Choroid plexus epithelial cell (primary cell): ENCODE measurements at places on chromosomes 6 and 20.
A peak's percentile ranks its signal among the peaks of the same experiment; 100 is the strongest.

GRCh38 chr6:160089534-160089897 is 32.1 kb upstream of the SLC22A1 start:
- DNase-seq: no peak

GRCh38 chr6:115817161-115817560 is 243.5 kb downstream of the FRK start:
- no peak for DNase-seq

- DNase-seq: no peak
These were observed 266.8 kb downstream of the EPM2A start for GRCh38 chr6:145468534-145468933.

DNA sequence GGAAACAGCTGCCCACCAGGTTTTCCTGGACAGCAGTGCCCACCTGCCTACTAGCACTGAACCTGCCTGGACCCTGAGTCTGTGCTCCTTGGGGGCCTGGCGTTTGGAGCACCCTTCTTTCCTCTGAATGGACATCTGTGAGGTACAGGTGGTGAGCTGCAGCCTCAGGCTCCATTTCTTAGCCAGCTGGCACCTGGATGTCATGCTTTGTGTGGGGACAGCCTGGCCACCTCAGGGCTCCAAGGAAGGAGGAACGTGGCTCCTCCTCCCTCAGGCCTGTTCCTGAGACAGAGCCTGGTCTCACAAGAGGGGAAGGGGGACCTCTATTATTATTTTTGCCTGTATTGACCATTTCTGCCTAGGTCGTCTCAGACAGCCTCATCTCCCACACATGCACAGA is 8.1 kb downstream of the TMEM151B start:
- no peak for DNase-seq

- no peak for DNase-seq
These were observed 49.7 kb downstream of the SLC22A23 start for GRCh38 chr6:3406891-3407809.

- DNase-seq: peak; percentile 78
These were observed 134.7 kb upstream of the RNF24 start for GRCh38 chr20:4150070-4150441.

DNA sequence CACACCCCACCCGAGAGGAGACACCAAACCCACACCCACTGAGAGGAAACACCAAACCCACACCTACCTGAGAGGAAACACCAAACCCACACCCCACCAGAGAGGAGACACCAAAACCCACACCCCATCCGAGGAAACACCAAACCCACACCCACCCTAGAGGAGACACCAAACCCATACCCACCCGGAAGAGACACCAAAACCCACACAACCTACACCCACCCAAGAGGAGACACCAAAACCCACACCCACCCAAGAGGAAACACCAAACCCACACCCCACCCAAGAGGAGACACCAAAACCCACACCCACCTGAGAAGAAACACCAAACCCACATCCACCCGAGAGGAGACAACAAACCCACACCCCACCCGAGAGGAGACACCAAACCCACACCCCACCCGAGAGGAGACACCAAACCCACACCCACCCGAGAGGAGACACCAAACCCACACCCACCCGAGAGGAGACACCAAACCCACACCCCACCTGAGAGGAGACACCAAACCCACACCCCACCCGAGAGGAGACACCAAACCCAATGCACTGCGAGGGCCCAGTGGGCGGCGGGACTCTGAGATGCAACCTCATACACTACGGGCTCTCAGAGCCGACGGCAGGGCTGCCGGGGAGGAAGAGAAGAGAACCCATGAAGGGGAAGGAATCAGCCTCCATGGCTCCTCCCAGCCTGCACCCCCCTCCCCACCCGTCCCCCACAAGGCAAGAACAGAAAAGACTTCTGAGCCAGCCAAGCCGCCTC is 83.3 kb downstream of the TAF4 start:
- no peak for DNase-seq

DNA sequence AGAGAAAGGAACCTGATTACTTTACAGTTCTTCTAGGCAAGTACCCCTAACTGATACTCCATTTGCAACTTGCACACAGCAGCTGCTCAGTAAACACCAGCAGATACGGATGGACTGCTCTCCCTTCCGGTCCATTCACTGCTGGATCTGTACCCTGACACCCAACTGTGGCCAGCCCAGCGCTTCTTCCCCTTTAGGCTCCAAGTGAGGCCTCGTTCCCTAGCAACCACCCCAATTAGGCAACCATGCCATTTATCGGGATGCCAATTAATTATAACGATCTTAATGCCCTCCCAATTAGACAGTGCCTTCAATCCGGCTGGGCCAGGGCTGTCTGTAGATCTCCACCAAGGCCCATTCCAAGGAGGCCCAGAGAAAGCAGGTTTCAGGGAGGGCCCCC is 3.2 kb downstream of the SULF2 start:
- DNase-seq: no peak

DNA sequence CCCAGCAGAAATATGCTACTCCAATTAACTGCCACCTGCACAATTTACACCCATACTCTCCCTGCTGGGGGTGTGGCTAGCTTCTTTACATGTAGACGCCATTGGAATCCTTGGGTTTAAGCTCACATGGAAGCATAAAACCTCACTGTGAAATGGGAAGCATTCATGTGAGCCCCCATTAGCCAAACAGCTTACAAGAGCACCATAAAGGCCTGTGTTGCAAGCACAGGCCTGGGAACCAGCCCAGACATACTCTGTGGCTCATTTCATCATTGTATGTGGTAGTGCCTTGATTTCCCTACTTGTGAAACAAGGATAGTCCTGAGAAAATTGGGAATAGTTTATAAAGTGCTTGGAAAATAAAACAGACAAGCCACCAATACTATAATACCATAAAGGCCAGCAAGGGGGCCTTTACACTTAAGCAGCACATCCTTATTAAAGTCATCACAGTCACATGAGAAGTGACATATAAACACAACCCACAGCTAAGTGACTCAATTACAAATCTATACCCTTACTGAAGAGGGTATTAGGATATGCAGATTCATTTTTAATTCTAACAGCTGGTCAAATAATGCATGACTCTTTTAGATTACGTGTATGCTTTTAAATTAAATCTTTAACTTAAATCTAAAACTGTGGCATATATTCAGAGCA is 6.8 kb downstream of the ADNP start:
- DNase-seq: peak; percentile 37

DNA sequence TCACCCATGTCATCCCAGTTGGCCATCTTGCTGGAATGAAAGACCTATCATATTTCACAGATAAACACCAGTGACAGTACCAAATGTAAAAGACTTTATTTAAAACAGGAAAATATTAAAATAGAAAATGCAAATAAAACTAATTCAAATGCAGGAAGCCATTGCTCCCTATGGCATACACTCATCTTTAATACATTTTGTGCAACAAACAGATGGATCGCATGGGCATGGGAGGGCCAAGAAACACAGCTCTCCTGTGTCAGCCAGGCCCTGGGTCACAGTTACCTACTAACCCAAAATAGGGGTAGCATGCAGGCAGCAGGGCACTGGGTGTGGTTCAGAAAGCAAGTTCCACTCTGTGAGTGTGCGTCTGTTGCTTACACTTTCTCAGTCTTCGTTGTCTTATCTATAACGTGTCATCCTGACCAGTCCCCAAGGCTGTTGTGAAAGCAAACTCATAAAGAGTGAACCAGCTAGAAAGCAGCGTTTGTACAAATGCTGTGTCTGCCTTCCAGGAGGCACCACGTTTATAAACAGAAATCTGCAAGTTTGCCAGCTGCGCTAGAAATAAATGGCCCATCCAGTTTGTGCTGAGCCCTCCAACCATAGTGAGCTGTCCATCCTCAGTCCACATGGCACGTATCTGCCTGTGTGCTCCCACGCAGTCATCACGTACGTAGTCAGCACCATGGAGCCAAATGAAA is 180.5 kb downstream of the SYNDIG1 start:
- no peak for DNase-seq

GRCh38 chr20:58149437-58150091 is 78.9 kb downstream of the ANKRD60 start:
- DNase-seq: no peak

DNA sequence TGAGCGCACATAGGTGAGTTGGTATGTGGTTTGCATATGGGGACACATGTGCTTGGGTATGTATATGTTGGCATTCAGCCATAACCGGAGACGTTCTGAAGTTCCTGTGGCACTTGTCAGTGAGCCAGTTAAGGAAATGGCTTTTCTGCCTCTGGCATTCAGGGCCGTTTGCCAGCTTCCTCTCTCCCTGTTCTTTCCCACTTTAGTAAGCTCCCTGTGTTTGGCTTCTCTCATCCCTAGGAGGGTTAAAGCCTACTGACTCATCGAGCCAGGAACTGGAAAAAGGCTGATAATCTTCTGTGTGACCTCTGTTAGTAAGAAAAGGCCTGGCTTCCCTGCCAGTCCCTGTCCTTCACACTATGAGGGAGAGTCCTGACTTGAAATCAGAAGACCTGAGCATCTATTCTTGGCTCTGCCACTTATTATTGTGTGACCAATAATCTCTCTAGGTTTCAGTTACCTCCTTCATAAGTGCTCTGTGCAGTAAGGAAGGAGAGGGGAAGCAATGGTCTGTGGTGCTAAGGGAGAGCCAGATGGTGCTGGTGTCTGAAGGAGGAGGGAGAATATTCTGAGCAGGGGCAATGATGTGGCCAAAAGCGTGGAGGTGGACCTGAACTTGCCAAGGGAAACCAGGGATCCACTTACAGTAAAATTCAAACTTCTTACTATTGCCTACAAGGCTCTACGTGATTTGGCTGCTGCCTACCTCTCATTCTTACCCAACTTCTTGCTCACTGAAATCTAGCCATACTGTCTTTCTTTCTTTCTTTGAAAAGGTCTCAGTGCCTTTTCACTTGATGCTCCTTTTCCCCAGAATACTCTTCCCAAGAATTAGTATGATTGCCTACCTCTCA is 31.4 kb downstream of the ACSS2 start:
- peak; percentile 54 for DNase-seq

DNA sequence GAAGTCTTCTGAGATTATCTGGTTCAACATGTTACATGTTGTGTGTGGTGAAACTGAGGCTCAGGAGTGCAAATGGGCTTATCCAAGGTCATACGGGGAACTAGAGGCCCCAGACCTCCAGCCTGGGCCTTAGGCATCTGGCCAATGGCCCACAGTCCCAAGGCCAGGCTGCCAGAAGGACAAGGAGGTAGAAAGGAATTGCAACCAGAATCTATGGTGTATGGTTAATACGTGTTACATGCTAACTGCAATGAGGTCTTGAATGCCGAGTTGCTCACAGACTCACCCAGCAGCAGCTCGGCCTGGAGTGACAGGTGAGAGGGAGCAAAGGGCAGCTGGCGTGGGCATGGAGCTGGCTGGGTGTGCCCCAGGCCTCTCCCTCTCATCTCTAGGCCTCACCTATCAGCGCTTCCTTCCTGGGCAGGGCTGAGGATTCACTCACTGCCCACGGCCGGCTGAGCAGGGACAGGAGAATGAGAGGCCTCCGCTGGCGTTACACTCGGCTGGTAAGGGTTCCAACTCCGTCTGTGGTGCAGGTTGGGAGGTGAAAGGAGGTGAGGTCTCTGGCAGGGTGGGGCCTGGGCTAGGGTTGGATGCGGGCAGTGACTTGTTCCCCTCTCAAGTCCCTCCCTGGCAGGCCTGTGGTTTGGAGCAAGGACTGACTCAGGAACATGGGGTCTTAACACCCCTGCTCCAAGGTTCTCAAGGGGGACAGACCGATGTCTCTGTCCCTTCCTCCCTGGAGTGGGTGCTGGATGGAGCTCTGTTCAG is at the start of gene TLDC2:
Gene TLDC2, plus strand, starts transcription at position 437 of the 771 bp plus-strand sequence. Its CDS starts 37 bp downstream, at position 474.
- no peak for DNase-seq

GRCh38 chr6:83125425-83125824 is 58.0 kb downstream of the DOP1A start:
- DNase-seq: no peak

DNA sequence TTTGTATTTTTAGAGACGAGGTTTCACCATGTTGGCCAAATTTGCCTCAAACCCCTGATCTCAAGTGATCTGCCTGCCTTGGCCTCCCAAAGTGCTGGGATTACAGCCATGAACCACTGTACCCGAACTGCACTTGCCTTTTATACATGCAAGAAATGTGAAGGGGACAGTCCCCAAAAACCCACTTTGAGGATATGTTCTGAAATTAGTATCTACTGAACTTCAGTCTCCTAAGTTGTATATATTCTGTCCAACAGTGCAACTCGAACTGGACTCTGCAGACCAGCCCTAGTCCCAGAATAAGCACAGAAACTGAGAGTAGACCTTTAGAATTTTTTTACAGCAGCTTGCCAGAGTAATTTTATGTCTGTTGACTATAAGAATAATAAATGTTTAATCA is 28.5 kb downstream of the BACH2 start:
- no peak for DNase-seq

- peak; percentile 48 for DNase-seq
These were observed 12.8 kb upstream of the MDFI start for GRCh38 chr6:41625442-41625841.

GRCh38 chr6:158955255-158955654 is 44.7 kb downstream of the RSPH3 start:
- peak; percentile 7 for DNase-seq

DNA sequence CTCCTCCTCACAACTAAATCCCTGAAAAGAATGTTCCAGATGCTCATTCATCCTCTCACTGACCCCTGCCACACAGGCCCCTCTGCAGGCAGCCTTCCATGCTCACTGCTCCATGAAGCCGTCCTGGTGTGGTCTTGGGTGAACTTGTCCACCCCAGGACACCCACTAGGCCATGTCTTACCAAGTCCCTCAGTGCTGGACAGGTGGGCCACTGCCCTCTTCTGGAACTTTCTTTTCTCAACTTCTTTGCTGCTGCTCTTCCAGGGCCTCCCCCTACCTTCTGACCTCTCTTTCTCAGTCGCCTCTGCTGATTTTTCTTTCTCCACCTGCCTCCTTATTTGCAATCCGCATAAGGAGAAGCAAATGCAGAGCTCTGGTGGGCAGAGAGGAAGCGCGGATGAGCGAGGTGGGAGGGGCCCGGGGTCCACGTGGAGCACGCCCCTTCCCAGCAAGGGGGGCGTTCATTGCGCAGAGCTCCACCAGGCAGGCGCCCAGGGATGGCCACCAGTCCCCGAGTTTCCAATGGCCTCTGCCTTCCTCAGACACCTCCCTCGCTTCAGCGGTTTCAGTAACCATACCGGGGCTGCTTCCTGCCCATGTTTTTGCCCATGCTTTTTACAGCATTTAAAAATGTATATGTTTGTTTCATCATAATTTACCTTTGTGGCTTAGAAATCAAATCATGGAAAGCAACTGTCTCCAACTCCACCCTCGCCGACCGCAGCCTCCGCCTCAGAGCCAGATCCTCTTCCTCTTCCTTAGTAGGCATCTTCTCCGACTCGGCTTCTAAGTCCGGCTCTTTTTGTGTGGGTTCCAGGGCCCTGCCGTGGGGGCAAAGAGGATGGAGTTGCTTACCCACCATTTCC is 129.6 kb downstream of the ZDHHC14 start:
- no peak for DNase-seq
